Memory B cell (primary cell): ENCODE measurements at places on chromosomes 12 and 14.

DNA sequence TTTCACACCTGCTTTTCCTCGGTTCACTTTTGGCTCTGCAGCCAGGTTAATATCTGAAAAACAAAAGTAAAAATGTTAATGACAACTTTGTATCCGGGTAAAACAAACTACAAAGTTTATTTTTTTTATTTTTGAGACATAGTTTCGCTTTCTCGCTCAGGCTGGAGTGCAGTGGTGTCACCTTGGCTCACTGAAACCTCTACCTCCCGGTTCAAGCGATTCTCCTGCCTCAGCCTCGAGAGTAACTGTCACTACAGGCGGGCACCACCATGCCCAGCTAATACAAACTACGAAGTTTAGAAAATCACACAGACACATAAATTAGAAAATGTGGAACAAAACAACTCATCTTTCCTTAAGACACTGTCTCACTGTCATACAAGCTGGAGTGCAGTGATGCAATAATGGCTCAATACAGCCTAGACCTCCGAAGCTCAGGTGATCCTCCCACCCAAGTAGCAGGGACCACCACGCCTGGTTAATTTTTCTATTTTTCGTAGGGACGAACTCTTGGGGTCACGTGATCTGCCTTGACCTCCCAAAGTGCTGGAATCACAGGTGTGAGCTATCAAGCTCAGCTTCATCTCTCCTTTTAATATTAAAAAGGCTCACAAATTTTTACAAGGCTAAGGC lies 38.1 kb downstream of the HNRNPC start:
- peaks cover 27% of the 10 kb centered on the region for H3K4me1 ChIP-seq
- peak overlapping the region; percentile 81 for H3K27ac ChIP-seq
- DNase-seq, result no peak
- H3K36me3 ChIP-seq, result peaks cover 30% of the 10 kb centered on the region
- H3K4me3 ChIP-seq, result no peak overlapping the region
- no peaks in the 10 kb centered on the region for H3K27me3 ChIP-seq

- no peak overlapping the region for H3K4me3 ChIP-seq
- H3K27me3 ChIP-seq, result peaks cover 23% of the 10 kb centered on the region
- DNase-seq, result no peak
- peaks cover 3% of the 10 kb centered on the region for H3K36me3 ChIP-seq
- H3K27ac ChIP-seq, result no peak overlapping the region
These were observed 38.6 kb downstream of the CYP46A1 start for GRCh38 chr14:99722741-99723140.

GRCh38 chr14:62988967-62989366 lies 56.3 kb downstream of the KCNH5 start:
- no peaks in the 10 kb centered on the region for H3K36me3 ChIP-seq
- DNase-seq, result no peak
- H3K27me3 ChIP-seq, result no peaks in the 10 kb centered on the region
- no peaks in the 10 kb centered on the region for H3K4me1 ChIP-seq

DNA sequence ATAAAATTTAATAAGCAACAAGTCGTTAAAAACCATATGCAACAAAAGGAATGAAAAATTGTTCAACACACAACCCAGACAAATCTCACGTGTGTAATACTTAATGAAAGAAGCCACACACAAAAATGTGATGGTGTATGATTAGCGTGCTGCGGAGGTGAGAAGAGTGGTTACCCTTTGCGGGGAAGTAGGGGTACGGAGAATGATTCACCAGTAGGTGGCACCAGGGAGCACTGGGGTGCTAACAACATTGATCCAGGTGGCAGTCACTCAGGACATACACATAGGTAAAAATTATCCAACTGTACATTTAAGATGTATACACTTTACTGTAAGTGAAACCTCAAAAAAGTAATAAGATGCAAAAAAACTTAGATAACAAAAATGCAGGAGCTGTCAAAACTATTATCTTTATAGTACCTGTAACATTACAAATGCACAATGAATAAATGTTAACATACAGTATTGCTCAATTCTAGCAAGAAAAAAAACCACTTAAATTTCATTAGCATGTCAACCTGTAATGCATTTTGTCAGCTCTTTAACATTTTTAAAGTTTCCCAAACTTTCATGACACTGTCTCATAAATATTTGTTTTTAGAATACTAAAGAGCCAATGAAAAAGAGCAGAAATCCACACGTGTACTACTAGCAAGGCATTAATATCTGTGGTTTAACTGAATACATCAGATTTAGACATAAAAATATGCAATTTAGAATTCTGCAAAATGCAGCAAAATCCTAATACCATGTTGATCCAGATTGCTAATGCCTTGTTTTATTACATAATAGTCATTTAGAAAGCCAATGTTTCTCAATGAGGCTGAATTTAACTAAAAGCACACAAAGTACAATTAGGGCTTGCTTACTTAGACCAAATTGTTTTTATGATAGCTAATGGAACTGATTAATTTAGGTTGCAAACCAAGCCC lies 46.7 kb downstream of the TMCC3 start:
- no peak overlapping the region for H3K27ac ChIP-seq
- peaks cover 2% of the 10 kb centered on the region for H3K4me1 ChIP-seq
- no peaks in the 10 kb centered on the region for H3K27me3 ChIP-seq
- H3K36me3 ChIP-seq, result peaks cover 20% of the 10 kb centered on the region

DNA sequence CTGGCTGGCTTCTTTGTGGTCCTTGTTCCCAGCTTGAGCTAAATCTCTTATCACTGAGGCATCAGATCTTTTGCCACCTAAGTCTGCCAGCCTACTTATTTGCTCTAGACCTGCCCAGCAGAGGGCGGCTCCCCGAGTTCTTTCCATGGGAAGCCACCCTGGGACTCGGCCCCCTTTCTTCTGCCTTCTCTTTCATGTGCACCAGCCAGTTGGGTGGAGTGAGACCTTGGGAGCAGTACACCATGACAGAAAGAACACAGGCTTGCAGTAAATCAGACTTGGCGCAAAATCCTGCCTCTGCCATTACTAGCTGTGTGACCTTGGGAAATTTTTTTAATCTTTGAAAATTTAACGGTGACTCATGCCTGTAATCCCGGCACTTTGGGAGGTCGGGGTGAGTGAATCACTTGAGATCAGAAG lies 7.4 kb downstream of the SMAGP start:
- no peaks in the 10 kb centered on the region for H3K27me3 ChIP-seq
- no peak for DNase-seq

GRCh38 chr12:119949594-119949993 lies 39.4 kb upstream of the BICDL1 start:
- DNase-seq, result no peak
- no peaks in the 10 kb centered on the region for H3K4me1 ChIP-seq
- H3K27me3 ChIP-seq, result peaks cover 6% of the 10 kb centered on the region
- no peaks in the 10 kb centered on the region for H3K36me3 ChIP-seq
- H3K27ac ChIP-seq, result no peak overlapping the region
- H3K4me3 ChIP-seq, result no peak overlapping the region

- H3K4me3 ChIP-seq, result no peak overlapping the region
- no peak overlapping the region for H3K27ac ChIP-seq
- no peaks in the 10 kb centered on the region for H3K36me3 ChIP-seq
- no peaks in the 10 kb centered on the region for H3K4me1 ChIP-seq
- no peak for DNase-seq
These were observed 97.6 kb upstream of the DIO3 start for GRCh38 chr14:101463566-101464171.

GRCh38 chr12:53456654-53457366 lies 4.9 kb downstream of the PCBP2 start:
- H3K4me3 ChIP-seq, result no peak overlapping the region
- peaks cover 23% of the 10 kb centered on the region for H3K4me1 ChIP-seq
- no peak for DNase-seq
- H3K27ac ChIP-seq, result no peak overlapping the region

DNA sequence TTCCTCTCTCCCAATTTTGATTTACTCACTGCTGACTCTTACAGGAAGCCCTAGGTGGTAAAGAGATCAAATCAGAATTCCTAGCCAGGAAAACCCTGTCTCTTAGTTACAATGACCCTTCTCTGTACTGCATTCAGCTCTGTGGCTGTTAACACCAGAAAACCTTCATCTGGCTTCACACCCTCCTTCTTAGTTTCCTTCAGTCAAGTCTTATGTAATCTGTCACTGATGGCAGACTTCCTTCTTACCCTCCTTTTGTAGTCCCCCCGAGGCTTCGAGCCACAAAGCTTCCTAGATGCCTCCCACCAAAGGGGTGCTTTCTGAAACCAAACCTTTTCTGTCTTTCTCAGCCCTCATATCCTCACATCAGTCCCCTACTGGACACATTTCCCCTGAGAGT lies 16.5 kb downstream of the NGDN start:
- H3K27ac ChIP-seq, result no peak overlapping the region
- H3K27me3 ChIP-seq, result no peaks in the 10 kb centered on the region
- peaks cover 8% of the 10 kb centered on the region for H3K4me1 ChIP-seq
- no peak for DNase-seq

DNA sequence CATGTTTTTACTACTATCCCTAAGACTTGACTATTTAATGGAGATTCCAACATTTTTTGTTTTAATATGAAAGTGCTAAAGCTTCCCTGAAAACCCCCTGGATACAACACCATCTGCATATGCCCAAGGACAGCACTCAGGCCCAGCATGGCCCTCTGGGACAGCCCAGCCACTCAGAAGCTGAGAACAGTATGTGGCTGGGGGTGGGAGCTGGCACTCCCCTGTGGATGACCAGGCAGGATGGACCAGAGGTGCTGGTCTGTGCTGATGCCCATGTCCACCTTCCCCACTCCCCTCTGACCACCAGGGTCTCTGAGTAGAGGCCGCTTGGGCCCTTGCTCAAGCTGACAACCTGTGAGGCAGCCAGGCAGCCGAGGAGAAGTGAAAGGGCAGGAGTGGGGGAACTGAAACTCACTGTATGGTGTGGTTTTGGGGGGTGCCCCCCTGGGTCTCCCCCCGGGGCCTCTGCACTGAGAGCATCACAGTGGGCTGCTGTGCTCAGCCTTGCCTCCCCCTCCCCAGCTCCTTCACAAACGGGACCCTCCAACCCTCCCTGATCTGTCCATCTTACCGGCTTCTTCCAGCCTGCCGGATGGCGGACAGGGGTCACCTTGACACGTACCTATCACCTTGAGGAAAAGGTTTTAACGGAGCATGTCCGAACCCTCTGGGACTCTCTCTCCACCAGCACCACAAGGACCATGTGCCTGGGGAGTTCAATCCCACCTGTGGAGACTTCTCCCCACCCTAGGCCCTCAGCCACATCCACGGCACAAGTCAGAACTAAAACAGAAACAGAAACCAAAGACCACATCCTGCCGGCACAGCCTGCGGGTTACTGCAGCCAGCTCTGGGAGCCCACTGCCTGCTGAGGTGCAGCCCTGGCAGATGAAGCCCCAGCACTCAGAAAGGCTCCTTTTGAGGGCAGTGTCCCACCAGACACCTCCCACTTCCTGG lies at the start of gene TMEM229B:
Gene TMEM229B, minus strand, starts transcription at position 785 of the 957 bp plus-strand sequence. CDS start 14,798 bp downstream, outside the sequence.
- peak; percentile 84 for DNase-seq
- H3K4me3 ChIP-seq, result peak within 1 kb of the TSS; percentile 88
- H3K27ac ChIP-seq, result peak within 1 kb of the TSS; percentile 96
- no peaks in the 10 kb centered on the region for H3K27me3 ChIP-seq

DNA sequence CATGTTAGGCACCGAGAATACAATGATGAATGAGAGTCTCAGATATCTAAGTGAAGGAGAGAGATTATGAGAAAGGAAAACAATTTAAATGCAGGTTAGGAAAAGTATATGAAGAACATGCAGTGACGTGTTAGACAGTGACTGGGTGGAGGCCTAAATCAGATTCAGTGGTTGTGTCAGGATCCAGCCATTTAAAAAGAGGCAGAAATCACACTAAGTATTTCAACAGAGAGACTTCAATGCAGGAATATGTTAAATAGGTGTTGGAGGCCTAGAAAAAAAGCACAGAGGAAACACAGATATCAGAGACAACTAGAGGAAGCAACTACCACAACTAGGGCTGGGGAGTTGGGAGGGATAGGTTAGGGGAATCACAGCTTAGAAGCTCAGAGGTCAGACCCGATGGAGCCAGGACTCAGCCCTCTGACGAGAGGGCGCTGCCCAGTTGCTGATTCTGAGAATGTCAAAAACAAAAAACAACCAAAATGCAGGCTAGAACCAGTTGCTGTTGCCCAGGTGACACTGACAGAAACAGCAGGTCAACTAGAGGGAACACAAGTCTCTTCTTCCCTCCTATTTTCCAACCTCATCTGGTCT lies 3.0 kb upstream of the GARIN2 start:
- no peaks in the 10 kb centered on the region for H3K27me3 ChIP-seq
- no peak for DNase-seq
- H3K27ac ChIP-seq, result no peak overlapping the region

- peaks cover 18% of the 10 kb centered on the region for H3K4me1 ChIP-seq
- no peak overlapping the region for H3K27ac ChIP-seq
- no peak overlapping the region for H3K4me3 ChIP-seq
- H3K36me3 ChIP-seq, result peaks cover 3% of the 10 kb centered on the region
These were observed 3.4 kb upstream of the ARHGAP5 start for GRCh38 chr14:32073537-32074189.

DNA sequence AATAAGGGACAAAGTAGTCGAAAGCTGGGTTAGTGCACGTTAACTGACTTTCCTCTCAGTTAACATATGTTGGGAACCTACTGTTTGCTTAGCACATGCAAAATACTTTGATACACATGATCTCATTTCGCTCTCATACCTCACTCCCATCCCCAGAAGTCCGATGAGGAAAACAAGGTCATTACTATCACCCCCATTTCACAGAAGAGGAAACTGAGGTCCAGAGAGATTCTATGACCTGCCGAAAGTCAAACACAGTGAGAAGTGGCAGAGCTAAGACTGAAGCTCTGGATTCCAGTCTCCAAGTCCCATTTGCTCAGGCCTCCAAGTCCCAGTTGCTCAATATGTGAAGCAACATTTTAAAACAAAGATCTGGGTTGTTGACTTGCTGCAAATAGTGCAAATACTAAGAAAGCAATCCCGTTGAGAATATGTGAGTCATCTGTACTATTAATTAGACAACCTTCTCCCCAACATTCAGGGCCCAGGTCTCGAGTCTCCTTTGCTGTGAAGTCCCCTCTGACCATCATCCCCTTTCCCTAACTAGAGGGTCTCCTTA lies 170.6 kb upstream of the PWP1 start:
- no peaks in the 10 kb centered on the region for H3K4me1 ChIP-seq
- no peak overlapping the region for H3K27ac ChIP-seq
- H3K4me3 ChIP-seq, result no peak overlapping the region
- no peaks in the 10 kb centered on the region for H3K36me3 ChIP-seq
- H3K27me3 ChIP-seq, result peaks cover 2% of the 10 kb centered on the region

GRCh38 chr14:86462193-86462753 lies 932.3 kb downstream of the FLRT2 start:
- no peak overlapping the region for H3K27ac ChIP-seq
- no peaks in the 10 kb centered on the region for H3K36me3 ChIP-seq
- no peaks in the 10 kb centered on the region for H3K27me3 ChIP-seq

DNA sequence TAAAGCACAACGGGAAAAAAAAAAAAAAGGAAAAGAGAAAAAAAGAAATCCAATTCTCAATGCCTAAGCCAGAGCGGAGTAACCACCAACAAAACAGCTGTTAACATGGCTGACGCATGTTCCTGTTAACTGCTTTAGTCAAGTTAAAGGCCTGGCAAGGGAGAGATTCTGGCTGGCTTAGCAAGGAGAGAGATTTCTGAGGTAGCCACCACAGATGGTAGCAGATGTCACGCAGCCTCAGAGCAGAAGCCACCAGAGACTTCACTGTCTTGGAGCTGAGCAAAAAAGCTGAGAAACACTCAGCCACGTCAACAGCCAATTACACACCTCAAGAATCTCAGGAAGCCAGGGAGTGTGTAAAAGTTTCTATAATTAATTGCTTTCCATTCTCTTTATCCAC lies 87.1 kb downstream of the TMCC3 start:
- peaks cover 31% of the 10 kb centered on the region for H3K4me1 ChIP-seq
- no peak overlapping the region for H3K4me3 ChIP-seq
- H3K36me3 ChIP-seq, result peaks cover 2% of the 10 kb centered on the region
